ENCODE measurements at places on chromosomes 5 and 9.

GRCh38 chr5:6344593-6344989, 33.8 kb downstream of the MED10 start:
- DNase-seq, result no peak

DNA sequence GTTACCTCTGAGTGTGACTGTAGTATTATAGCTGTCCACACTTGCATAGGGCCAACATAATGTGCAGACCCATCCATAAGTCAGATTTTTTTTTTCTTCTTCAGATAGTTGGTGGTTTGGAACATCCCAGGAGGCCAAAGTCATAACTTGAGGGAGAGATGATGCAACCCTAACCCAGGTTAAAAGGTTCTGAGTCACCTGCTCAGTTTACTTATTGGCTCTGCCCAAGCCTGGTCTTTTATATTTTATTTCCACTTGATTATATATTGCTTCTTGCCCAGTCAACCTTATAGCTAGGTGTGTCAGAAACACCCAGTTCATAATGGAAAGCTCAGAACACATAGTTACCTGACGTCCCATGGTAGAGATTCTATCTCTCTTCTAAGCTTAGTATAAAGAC, 113.1 kb upstream of the PCSK1 start:
- no peak for DNase-seq

DNA sequence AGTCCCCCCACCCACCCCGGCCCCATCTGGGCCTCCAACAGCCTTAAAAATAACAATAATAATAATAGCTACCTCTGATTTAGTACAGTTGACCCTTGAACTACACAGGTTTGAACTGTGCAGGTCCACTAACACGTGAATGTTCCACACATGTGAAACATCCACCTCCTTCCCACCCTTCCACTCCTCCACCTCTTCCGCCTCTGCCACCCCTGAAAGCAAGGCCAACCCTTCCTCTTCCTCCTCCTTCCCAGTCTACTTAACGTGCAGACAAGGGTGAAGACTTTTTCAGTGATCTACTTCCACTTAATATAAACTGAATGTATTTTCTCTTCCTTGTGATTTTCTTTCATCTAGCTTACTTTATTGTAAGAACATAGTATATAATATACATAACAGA, 10.8 kb downstream of the PDGFRB start:
- DNase-seq, result no peak

DNA sequence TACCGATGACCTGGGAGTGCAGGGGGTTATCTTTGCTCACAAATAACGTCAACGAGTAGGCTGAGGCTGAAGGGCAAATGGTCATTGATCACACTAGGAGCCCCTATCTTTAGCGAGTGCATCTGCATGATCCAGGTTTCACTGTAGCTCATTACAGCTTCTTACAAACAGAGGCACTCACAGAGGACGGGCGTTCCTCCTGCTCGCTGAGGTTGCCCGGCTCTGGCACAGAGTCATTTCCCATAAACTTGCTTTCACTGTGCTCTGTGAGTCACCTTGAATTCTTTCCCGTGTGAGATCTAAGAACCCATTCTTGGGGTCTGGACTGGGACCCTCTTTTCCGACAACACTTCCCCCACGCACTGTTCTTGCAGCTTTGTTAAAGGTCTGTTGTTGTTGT, 1.9 kb upstream of the PAEP start:
- DNase-seq, result no peak

Measured in cortex of kidney (tissue), 1 donor.